Hematopoietic multipotent progenitor cell treated with erythropoietin and hydrocortisone succinate and interleukin-3 and kit ligand, for 4 days (in vitro differentiated cells): ENCODE measurements at places on chromosomes 12 and 14.

DNA sequence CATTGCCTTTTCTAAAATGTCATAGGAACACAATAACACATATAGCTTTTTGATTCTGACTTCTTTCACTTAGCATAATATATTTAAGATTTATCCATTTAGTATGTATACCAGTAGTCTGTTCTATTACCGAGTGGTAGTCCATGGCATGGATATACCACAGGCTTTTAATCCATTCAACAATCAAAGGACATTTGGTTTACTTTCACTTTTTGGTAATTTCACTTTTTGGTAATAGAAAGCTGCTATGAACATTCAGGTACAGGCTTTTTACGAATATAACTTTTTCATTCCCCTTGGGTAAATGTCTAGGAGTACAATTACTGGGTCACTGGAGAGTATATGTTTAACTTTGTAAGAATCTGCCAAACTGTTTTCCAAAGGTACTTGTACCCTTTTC, 100.7 kb upstream of the PRICKLE1 start:
- no peak for DNase-seq

DNA sequence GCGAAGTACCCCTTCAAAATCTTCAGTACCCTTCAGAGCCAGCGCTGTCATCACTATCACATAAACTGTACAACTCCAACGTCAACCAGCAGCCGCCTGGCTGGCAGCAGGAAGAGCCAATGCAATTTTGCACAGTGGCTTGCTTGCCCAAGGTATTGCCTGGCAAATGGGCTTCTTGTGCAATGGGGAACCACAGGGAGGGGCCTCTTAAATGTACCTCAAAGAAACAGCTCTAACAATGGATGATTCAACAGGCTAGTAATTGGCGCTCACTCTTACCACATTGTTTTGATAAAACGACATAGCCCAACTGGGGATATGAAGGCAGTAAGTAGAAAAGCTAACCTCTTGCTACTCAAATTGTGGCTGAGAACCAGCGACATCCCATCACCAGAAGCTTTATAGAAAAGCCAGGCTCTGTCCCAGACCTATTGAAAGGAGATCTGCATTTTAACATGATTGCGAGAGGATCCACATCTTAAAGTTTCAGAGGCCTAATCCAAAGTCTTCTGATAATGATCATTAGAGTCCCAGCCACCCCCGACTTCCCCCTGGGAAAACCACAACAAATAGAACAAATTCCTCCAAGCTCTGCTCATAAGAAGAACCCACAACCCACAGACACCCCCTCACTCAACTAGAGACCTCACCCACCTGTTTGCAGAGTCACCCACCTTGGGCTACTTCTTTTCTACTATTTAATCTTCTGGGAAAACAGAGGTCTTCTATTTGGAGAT, 125.3 kb upstream of the HIF1A start:
- DNase-seq, result peak; percentile 89

GRCh38 chr14:32567543-32568384, 238.7 kb downstream of the AKAP6 start:
- DNase-seq, result no peak

- no peak for DNase-seq
These were observed 27.1 kb downstream of the LTBP2 start for GRCh38 chr14:74584951-74585350.

- DNase-seq, result peak; percentile 37
These were observed 172.5 kb upstream of the ARID2 start for GRCh38 chr12:45557016-45557415.

DNA sequence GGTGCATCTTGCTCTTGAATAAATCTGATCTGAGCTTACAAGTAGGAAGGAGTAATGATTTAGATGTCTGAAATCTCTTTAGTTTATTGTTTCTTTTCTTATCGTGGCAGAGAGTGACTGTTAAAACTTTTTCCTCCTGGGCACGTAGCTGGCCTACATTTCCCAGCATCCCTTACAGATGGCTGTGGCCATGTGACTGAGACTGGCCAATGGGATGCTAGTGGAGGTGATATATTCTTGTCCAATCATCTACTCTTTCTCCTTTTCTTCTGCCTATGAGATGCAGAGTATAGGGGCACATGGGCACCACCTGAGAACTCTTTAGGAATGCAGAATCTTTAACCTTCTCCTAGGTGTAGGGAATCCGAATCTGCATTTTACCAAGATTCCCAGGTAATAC, 237.3 kb downstream of the RGS6 start:
- no peak for DNase-seq

GRCh38 chr12:89701606-89702206, 6.9 kb downstream of the ATP2B1 start:
- no peak for DNase-seq

GRCh38 chr12:96495155-96495554, 5.8 kb downstream of the CFAP54 start:
- no peak for DNase-seq

- no peak for DNase-seq
These were observed 222.7 kb upstream of the SOX5 start for GRCh38 chr12:24172031-24172772.

GRCh38 chr12:29428633-29429032, 47.7 kb upstream of the ERGIC2 start:
- DNase-seq, result peak; percentile 85

DNA sequence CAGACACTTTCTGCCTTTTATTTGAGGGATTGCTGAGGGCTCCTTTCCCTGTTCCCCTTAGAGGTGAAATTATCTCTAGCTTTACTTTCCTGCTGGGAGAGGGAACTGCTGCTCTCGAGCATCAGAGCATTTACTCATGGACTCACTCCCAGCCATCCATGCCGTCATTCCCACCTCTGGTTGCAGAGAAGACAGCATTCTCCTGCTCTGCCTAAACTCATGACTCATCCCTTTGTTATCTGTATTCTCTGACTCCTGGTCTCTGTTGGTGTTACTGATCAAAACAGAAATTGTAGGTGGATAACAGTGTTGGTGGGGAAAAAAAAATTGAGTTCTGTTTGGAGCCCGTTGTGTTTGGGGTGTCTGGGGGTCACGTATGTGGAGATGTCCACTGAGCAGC, 159.3 kb downstream of the TTC8 start:
- DNase-seq, result no peak

DNA sequence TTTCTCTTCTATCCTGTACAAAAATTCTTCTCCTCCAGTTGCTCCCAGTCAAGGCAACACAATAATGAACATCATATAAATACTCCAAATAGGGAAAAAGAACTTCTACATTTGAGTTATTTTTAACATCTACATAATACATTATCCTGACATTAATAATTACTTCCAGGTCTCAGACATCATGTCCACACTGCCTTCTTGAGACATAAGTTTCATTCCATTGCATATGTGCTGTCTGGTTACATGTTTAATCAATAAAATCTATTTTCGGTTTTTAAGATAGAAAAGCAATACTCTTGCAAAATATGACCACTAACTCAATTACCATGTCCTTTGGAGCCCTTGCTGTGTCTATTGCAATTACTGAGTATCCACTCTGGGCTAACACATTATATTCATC, 881.9 kb downstream of the GALC start:
- DNase-seq, result no peak

DNA sequence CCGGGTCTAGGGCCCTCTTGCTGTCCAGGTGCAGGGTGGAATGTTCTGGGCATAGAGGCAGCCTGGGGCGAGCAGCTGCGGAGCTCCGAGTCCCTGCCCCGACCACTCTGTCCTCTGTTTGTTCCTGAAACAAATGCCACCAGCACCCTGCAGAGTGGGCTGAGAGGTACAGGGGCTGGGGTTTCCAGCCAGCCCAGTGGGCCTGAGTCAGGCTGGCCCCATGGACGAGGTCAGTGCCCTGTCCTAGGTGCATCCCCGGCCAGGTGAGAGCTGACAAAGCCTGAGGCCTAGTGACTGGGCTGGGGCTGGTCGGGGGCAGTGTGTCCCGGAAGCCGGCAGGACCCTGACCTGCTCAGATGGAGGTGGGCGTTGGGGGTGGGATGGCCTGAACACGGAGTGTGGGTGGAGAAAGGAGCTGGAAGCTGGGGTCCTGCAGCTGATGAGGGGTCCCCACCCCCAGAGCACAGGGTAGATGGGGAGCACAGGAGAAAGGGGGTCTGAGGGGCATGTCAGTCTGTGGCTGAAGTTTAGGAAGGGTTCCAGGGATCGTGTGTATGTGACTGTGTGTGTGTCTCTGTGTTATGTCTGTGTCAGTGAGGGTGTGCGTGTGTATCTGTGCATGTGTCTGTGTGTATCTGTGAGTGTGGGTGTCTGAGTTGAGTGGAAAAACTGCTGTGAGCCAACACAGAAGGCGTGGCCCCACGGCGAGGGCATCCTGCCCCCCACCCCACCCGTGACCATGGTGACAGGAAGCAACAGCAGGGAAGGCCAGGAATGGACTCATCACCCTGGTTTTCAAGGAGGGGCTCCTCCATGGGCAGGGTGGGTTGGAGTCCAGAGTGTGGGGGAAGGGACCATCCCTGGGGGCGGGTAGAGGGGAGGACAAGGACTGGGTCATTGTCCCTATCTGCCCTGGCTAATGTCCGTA, 2.4 kb upstream of the CRIP1 start:
- no peak for DNase-seq

GRCh38 chr12:23561364-23562345, 387.8 kb downstream of the SOX5 start:
- DNase-seq, result no peak

DNA sequence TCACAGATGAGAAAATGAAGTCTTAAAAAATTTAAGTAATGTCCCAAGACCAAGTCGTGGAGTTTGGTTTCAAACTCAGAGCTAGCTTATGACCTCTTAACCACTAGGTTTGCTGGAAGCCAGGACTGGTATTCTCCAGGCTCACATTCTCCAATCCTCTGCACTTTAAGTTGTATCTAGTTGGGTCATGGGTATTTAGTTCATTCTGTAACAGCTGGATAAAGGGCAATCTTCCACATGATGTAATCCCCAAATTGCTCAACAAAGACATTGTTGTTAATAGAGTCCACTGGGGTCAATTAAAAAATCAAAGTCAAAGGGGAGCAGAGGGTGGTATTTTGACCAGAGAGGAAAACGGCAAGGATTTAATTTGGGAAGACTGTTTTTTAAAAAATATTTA, 17.8 kb upstream of the GAS2L3 start:
- no peak for DNase-seq

- no peak for DNase-seq
These were observed 24.2 kb downstream of the TMEM30B start for GRCh38 chr14:61256826-61257468.

GRCh38 chr12:15831315-15831978, 42.3 kb upstream of the EPS8 start:
- DNase-seq, result no peak

- DNase-seq, result peak; percentile 89
These were observed 12.4 kb downstream of the FAM181A start for GRCh38 chr14:93939304-93940229.

DNA sequence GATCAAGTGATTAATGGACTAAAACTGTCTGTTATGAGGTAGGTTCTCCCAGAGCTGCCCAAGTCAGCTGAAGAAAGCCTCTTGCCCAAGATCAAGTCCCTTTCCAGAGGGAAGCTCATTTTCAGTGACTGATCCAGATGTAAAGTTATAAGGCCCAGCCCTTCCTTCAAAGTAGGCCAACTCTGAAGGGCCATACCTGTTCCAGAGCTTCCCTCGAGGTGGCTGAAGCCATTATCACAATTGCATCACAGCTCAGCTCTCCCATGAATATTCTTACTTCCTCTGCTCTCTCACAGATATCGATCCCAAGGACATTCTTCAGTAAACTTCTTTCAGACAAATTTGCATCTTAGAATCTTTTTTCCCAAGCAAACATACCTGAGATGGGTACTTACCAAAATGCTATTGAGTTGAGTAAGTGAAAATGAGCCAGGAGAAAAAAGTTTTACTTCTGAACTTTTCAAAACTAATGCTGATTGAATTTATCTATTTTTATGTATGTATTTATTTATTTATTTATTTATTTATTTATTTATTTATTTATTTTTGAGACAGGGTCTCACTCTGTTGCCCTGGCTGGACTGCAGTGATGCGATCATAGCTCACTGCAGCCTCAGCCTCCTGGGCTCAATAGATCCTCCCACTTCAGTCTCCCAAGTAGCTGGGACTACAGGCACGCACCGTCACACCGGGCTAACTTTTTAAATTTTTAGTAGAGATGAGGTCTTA, 42.6 kb upstream of the USP15 start:
- DNase-seq, result no peak

- no peak for DNase-seq
These were observed 31.7 kb downstream of the ACADS start for GRCh38 chr12:120757226-120757742.

DNA sequence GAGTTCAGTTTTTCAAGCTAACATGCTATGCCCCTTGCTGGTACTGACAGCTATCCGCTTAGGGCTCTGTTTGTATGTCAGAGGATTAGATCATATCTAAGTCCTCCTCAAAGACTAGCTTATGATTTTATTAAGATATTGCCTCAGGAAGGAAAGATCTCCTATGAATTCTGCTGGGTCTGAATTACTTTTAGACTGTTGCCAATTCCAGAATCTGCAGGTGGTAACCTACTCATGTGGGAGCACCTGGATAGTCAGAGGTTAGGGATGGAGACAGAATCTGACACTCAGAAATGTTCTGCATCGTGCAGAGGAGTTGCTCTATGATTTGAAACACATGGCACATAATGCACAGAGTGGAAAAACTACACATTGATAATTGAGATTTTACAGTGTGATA, 843.4 kb downstream of the SLC6A15 start:
- DNase-seq, result no peak

DNA sequence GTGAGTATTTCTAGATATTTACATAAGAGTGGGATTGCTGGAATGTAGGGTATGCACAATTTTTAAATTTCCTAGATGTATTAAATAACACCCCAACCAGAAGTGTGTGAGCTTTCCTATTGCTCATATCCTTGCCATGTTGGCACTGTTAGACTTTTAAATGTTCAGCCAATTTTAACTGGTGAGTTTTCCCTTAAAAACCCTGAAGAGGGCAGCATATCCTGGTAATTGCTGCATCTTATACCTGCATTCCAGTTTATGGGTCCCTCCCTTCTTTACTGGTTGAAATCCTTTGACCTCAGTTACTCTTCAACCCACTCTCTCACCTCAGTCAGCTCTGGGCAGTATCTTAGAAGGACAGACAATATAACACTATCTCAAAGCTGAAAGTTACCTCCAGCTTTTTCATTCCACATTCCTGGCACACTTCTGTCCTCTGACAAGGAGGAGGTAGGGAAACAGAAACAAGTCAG, 270.6 kb downstream of the PAWR start:
- peak; percentile 48 for DNase-seq

- no peak for DNase-seq
These were observed 77.9 kb downstream of the PRICKLE1 start for GRCh38 chr12:42511656-42512055.

DNA sequence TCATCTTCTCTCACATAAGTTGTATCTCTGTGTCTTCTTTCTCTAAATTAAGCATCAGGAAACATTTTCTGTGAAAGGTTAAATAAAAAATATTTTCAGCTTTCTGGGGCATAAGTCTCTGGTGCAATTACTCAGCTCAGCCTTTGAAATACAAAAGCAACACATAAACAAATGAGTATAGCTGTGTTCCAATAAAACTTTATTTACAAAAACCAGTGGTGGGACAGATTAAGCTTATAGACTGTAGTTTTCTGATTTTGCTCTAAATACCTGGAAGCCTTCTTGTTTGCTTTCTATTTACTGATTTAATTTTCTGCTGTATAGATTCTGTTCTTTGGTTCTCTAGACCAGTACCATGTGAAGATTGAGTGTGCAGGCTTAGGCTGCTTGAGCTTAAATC, 655.1 kb downstream of the VRK1 start:
- DNase-seq, result no peak
